ENCODE measurements at places on chromosomes 12 and 14. TPM values are rescaled to one million over a fixed set of nuclear protein-coding genes. Genes with fewer than 3 reads are reported as not detected.

The PMEL gene
- total RNA-seq, result 1.7 TPM

The DBX2 gene
- total RNA-seq, result not detected

The SOAT2 gene
- not detected for total RNA-seq

The GNB3 gene
- total RNA-seq, result 1.3 TPM

The KLRF1 gene
- total RNA-seq, result 1.1 TPM

The RASSF9 gene
- 14.3 TPM for total RNA-seq

The GPR65 gene
- total RNA-seq, result 3.8 TPM

The ENTPD5 gene
- 18.4 TPM for total RNA-seq

The KSR2 gene
- total RNA-seq, result 1.8 TPM

The RIMBP2 gene
- total RNA-seq, result 2.9 TPM

The KCNA1 gene
- not detected for total RNA-seq

The DEGS2 gene
- 5.2 TPM for total RNA-seq

The PLBD1 gene
- 30.5 TPM for total RNA-seq

The COX6A1 gene
- total RNA-seq, result 370 TPM

The KIF5A gene
- 0.34 TPM for total RNA-seq

The CACNA1C gene
- total RNA-seq, result 17.5 TPM

The C12orf60 gene
- total RNA-seq, result 0.55 TPM

The KRT74 gene
- total RNA-seq, result not detected

The RHOF gene
- total RNA-seq, result 33.2 TPM

The NANOG gene
- total RNA-seq, result 0.49 TPM

The PRB2 gene
- total RNA-seq, result not detected

The MUCL1 gene
- total RNA-seq, result 1.5 TPM

The PLCZ1 gene
- not detected for total RNA-seq

The TSPAN19 gene
- total RNA-seq, result 17.1 TPM

The P2RX2 gene
- 3.4 TPM for total RNA-seq

The MYF5 gene
- not detected for total RNA-seq

The HOXC10 gene
- not detected for total RNA-seq

The FAR2 gene
- total RNA-seq, result 10.6 TPM

The PTPRQ gene
- total RNA-seq, result 0.95 TPM

The TMTC2 gene
- 77.1 TPM for total RNA-seq

The BAG5 gene
- 24.8 TPM for total RNA-seq

The REP15 gene
- 0.63 TPM for total RNA-seq

The CYP46A1 gene
- 1.7 TPM for total RNA-seq

The NEK9 gene
- 74.1 TPM for total RNA-seq

The MFAP5 gene
- total RNA-seq, result 10.0 TPM

The ZNF664 gene
- total RNA-seq, result 105 TPM

The METTL17 gene
- 53.8 TPM for total RNA-seq

The KCNJ8 gene
- 14.6 TPM for total RNA-seq

The FGF23 gene
- not detected for total RNA-seq

The GALC gene
- 51.1 TPM for total RNA-seq

The INTS13 gene
- 19.0 TPM for total RNA-seq

The AICDA gene
- 0.58 TPM for total RNA-seq

The ZC3H10 gene
- 2.5 TPM for total RNA-seq

The ADAMTS20 gene
- not detected for total RNA-seq

The RFX4 gene
- not detected for total RNA-seq

The DTX3 gene
- 26.6 TPM for total RNA-seq

The POTEG gene
- not detected for total RNA-seq

The TMEM179 gene
- not detected for total RNA-seq

The SPIC gene
- not detected for total RNA-seq

The CMKLR1 gene
- total RNA-seq, result 15.4 TPM

The GLIPR1L1 gene
- total RNA-seq, result not detected

The SMCO2 gene
- 0.31 TPM for total RNA-seq

The ACADS gene
- 32.4 TPM for total RNA-seq

The BICDL1 gene
- total RNA-seq, result 5.2 TPM

The SERPINA9 gene
- total RNA-seq, result not detected

The TMPRSS12 gene
- total RNA-seq, result not detected

The MYF6 gene
- total RNA-seq, result not detected

All from lung (tissue), 17 donors.